ENCODE measurements at places on chromosomes 5 and 9.

- peaks cover 95% of the 10 kb centered on the region for H3K27me3 ChIP-seq
- H3K4me3 ChIP-seq, result peak overlapping the region; percentile 78
- H3K27ac ChIP-seq, result no peak overlapping the region
- peaks cover 5% of the 10 kb centered on the region for H3K4me1 ChIP-seq
- no peak for DNase-seq
These were observed 617 bp downstream of the PTPN3 start for GRCh38 chr9:109497226-109498153.

- no peak for DNase-seq
- H3K27ac ChIP-seq, result no peak overlapping the region
- no peaks in the 10 kb centered on the region for H3K4me1 ChIP-seq
- H3K4me3 ChIP-seq, result no peak overlapping the region
- no peaks in the 10 kb centered on the region for H3K27me3 ChIP-seq
- H3K36me3 ChIP-seq, result no peaks in the 10 kb centered on the region
These were observed 63.4 kb upstream of the PALM2AKAP2 start for GRCh38 chr9:109716631-109717030.

DNA sequence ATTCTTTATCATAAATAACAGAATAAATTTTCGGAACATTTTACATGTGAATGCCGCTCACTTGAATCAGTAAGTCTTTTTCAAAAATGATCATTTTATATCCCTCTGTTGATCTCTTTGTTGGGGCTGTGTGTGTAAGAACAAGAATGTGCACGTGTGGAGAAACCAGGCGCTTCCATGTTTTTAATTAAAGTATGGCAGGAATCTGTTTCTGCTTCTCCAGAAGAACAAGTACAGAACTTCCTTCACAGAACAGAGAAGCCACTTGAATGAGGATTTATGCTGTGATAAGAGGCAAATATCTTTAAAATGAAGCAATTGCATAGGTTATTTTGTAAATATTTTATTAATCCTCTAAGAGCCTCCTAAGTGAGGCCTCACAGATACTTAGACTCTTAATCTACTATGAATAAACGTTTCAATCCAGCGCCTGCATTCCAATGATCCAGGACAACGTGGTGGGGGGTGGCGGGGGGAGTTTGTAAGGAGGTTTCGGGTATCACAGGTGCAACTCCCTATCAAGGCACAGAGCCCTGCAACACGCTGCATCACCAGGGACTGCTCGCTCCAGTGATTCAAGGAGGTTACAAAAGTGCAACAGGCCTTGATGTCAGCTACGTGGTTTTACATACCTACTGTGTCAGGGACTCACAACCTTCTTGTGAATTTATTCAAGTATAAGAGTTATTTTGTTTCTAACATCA lies 409.2 kb downstream of the BNC2 start:
- H3K4me1 ChIP-seq, result peaks cover 15% of the 10 kb centered on the region
- H3K4me3 ChIP-seq, result no peak overlapping the region
- no peak overlapping the region for H3K27ac ChIP-seq
- H3K36me3 ChIP-seq, result no peaks in the 10 kb centered on the region
- no peaks in the 10 kb centered on the region for H3K27me3 ChIP-seq

GRCh38 chr9:136950656-136951276 lies 1.3 kb upstream of the LCN12 start:
- DNase-seq, result no peak
- H3K4me1 ChIP-seq, result peaks cover 16% of the 10 kb centered on the region
- H3K27me3 ChIP-seq, result no peaks in the 10 kb centered on the region
- no peaks in the 10 kb centered on the region for H3K36me3 ChIP-seq
- H3K27ac ChIP-seq, result peak overlapping the region; percentile 24

DNA sequence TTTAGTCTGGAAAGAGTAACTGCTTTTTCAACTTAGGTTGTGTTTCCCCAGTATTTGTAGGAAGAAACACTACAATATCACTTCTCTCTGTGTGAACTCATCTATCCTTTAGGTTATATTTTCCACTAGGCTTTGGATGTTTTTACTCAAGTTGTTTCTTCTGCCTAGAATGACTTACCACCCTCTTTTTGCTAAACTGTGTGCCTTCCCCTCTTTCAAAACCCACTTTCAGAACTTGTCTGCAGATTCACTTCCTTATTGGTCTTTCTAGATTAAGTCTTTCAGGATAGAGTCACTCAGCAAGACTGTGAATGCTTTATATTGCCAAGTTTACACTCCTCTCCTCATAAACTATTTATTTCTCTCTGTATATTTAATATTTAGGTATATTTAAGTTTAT lies 14.2 kb upstream of the CAST start:
- H3K4me1 ChIP-seq, result peaks cover 1% of the 10 kb centered on the region
- H3K4me3 ChIP-seq, result no peak overlapping the region
- H3K27me3 ChIP-seq, result no peaks in the 10 kb centered on the region
- H3K27ac ChIP-seq, result no peak overlapping the region
- no peaks in the 10 kb centered on the region for H3K36me3 ChIP-seq

GRCh38 chr5:133330956-133331355 lies 279.1 kb downstream of the HSPA4 start:
- no peaks in the 10 kb centered on the region for H3K27me3 ChIP-seq
- no peaks in the 10 kb centered on the region for H3K4me1 ChIP-seq
- no peak for DNase-seq
- H3K27ac ChIP-seq, result no peak overlapping the region
- no peak overlapping the region for H3K4me3 ChIP-seq

DNA sequence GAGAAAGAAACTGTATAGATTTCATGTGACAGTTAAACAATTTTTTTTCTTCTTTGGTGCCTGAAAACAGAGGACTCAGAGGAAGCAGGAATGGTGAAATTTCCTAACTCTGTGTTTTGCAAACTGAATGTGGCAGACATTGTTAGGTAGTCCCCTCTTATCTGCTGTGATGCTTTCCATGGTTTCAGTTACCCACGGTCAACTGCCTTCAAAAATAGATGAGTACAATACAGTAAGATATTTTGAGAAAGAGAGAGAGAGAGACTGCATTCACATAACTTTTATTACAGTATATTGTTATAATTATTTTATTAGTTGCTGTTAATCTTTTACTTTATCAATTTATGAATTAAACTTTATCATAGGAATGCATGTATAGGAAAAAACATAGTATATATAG lies 627.2 kb downstream of the CCDC171 start:
- H3K27me3 ChIP-seq, result no peaks in the 10 kb centered on the region
- H3K36me3 ChIP-seq, result no peaks in the 10 kb centered on the region
- no peak overlapping the region for H3K27ac ChIP-seq

GRCh38 chr9:116112236-116112635 lies 41.4 kb upstream of the PAPPA start:
- no peaks in the 10 kb centered on the region for H3K27me3 ChIP-seq
- no peaks in the 10 kb centered on the region for H3K36me3 ChIP-seq
- DNase-seq, result no peak
- no peak overlapping the region for H3K27ac ChIP-seq

- no peak for DNase-seq
- H3K27ac ChIP-seq, result no peak overlapping the region
- no peaks in the 10 kb centered on the region for H3K36me3 ChIP-seq
- no peaks in the 10 kb centered on the region for H3K4me1 ChIP-seq
- no peaks in the 10 kb centered on the region for H3K27me3 ChIP-seq
- no peak overlapping the region for H3K4me3 ChIP-seq
These were observed 115.6 kb upstream of the ALDH1B1 start for GRCh38 chr9:38276771-38277439.

DNA sequence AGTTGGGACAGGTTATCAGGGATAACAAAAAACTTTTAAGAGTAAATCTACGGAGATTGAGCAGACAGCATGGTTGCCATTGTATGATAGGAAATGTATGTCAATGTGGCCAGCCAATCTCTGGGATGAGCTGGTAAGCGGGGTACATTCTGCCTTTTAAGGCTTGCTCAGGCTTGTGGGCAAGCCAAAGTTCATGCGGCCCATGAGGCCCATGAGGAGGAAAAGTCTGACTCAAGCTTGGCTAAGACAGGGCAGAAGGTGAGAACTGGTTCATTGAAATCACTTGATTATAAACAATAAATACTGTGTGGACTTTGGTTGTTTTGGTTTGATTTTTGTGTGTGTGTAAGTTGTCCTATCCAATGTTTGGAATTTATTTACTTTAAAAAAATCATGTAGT lies 997.1 kb downstream of the DNAH5 start:
- no peak overlapping the region for H3K27ac ChIP-seq
- DNase-seq, result no peak
- H3K27me3 ChIP-seq, result no peaks in the 10 kb centered on the region
- no peaks in the 10 kb centered on the region for H3K4me1 ChIP-seq

GRCh38 chr9:72773570-72773969 lies 179.3 kb downstream of the ALDH1A1 start:
- DNase-seq, result no peak
- no peaks in the 10 kb centered on the region for H3K36me3 ChIP-seq
- no peaks in the 10 kb centered on the region for H3K27me3 ChIP-seq

- H3K4me1 ChIP-seq, result no peaks in the 10 kb centered on the region
- H3K27me3 ChIP-seq, result no peaks in the 10 kb centered on the region
These were observed 12.6 kb downstream of the LRSAM1 start for GRCh38 chr9:127463911-127464310.

GRCh38 chr5:31235381-31235780 lies 41.9 kb downstream of the CDH6 start:
- H3K27me3 ChIP-seq, result no peaks in the 10 kb centered on the region
- H3K36me3 ChIP-seq, result no peaks in the 10 kb centered on the region
- H3K4me1 ChIP-seq, result peaks cover 6% of the 10 kb centered on the region
- no peak overlapping the region for H3K27ac ChIP-seq
- DNase-seq, result no peak

DNA sequence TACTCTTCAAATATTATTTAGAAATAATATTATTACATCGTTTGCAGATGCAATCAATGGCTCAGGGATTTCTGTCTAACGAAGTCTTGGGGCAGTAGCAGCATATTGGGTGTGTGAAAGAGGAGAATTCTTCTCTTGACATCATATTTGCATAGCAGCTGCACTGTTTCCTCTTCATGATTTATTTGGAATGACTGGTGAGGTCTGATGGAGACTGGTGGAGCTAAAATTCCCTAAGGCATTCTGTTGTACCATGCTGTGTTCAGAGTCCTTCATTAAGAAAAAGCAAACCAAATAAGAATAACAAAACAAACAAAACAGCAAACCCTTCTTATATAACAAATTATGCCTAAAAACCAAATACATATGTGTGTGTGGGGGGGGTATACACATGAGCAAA lies 177.6 kb downstream of the DIRAS2 start:
- no peak for DNase-seq
- H3K27me3 ChIP-seq, result no peaks in the 10 kb centered on the region
- no peak overlapping the region for H3K27ac ChIP-seq
- peaks cover 5% of the 10 kb centered on the region for H3K4me1 ChIP-seq
- no peaks in the 10 kb centered on the region for H3K36me3 ChIP-seq

DNA sequence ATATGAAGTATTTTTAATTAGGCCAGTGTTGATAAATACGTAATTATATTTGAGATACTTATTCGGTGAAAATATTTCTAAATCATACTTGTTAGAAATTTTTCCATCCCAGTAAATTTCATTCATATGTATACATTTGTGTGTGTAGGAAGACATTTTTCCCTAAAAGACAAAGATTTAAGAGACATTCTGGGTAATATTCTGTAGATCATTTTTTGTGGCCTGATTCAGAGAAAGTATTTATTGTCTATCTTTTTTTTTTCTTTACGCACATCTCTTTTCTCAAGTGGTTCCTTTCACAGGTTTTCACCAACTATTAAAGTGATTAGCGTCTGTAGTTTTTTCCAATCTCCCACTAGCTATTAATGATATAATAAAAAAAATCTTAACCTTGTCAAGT lies 224.1 kb downstream of the MEF2C start:
- H3K27ac ChIP-seq, result no peak overlapping the region
- no peaks in the 10 kb centered on the region for H3K27me3 ChIP-seq
- H3K36me3 ChIP-seq, result no peaks in the 10 kb centered on the region
- DNase-seq, result no peak

DNA sequence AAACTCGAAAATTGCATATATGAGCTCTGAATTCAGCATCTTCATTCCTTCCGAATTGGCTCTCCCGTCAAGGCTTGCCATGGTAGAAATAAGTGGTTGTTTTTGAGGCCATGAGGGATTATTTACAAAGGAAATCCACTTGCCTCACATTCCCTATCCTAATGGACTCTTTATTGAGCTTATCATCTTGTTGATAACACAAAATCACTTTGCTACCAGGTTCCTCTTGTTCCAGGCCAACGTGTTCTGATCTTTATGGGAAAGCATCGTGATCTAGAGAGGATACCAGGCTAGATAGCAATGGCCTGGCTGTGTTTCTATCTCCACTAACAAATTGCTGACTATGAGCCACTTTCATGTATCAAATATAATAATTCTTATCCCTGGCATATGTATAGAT lies 811.7 kb downstream of the TLR4 start:
- no peaks in the 10 kb centered on the region for H3K4me1 ChIP-seq
- no peaks in the 10 kb centered on the region for H3K36me3 ChIP-seq
- no peak overlapping the region for H3K27ac ChIP-seq
- H3K27me3 ChIP-seq, result no peaks in the 10 kb centered on the region

DNA sequence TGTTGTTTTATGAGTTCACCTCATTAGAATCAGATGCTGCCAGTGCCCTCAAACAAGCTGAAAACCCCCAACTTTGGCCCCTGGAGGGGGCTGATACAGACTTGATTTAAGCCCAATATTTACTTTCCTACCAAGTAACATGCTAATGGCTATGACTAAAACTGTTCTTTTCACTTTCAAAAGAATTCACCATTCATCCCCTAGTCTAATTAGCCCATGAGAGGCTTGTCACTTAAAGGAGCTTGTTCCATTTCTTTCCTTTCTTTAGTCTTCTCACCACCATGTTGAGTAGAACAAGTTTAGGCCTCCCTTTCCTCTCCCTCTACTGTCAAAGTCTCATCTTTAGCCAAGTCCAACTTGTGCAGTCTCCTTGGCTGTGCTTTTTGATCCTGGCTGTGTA lies 50.4 kb downstream of the EPB41L4B start:
- no peak overlapping the region for H3K27ac ChIP-seq
- no peak overlapping the region for H3K4me3 ChIP-seq
- no peaks in the 10 kb centered on the region for H3K27me3 ChIP-seq
- H3K36me3 ChIP-seq, result no peaks in the 10 kb centered on the region
- DNase-seq, result no peak

DNA sequence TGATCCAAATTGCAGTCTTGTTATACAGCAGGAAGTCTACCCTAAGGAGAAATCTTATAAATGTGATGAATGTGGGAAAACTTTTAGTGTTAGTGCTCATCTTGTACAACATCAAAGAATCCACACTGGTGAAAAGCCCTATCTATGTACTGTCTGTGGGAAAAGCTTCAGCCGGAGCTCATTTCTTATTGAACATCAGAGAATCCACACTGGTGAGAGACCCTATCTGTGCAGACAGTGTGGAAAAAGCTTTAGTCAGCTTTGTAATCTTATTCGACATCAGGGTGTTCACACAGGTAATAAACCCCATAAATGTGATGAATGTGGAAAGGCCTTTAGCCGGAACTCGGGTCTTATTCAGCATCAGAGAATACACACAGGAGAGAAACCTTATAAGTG lies 10.4 kb downstream of the ZNF189 start:
- DNase-seq, result no peak
- H3K27me3 ChIP-seq, result no peaks in the 10 kb centered on the region
- H3K4me3 ChIP-seq, result no peak overlapping the region
- no peaks in the 10 kb centered on the region for H3K4me1 ChIP-seq

DNA sequence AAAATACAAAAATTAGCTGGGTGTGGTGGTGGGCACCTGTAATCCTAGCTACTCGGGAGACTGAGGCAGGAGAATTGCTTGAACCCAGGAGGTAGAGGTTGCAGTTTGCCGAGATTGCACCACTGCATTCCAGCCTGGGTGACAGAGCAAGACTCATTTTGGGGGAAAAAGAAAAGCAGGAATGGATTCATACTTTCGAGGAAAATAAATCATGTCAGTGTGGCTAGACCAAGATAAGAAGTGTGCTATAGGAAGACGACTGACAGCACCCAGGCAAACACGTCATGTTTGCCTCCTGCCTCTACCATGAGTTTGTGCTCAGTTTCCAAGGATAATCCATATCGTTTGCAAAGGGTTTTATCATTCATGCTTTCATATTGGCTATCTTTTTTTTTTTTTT lies 19.3 kb upstream of the ATOSB start:
- H3K27ac ChIP-seq, result no peak overlapping the region
- H3K4me1 ChIP-seq, result no peaks in the 10 kb centered on the region
- no peak overlapping the region for H3K4me3 ChIP-seq
- H3K27me3 ChIP-seq, result no peaks in the 10 kb centered on the region
- DNase-seq, result no peak
- no peaks in the 10 kb centered on the region for H3K36me3 ChIP-seq
